ENCODE measurements at places on chromosomes 7 and 10. TPM values are rescaled to one million over a fixed set of nuclear protein-coding genes. Genes with fewer than 3 reads are reported as not detected.

GRCh38 chr10:110918269-110918642 lies 724 bp downstream of the BBIP1 start:
- H3K36me3 ChIP-seq: no peaks in the 10 kb centered on the region
- H3K27ac ChIP-seq: peak overlapping the region; percentile 100
- no peaks in the 10 kb centered on the region for H3K27me3 ChIP-seq
- H3K4me3 ChIP-seq: peak overlapping the region; percentile 79
- peak; percentile 99 for DNase-seq

- H3K4me3 ChIP-seq: no peak overlapping the region
- no peak for DNase-seq
- H3K27ac ChIP-seq: no peak overlapping the region
- H3K36me3 ChIP-seq: peaks cover under 1% of the 10 kb centered on the region
- no peaks in the 10 kb centered on the region for H3K27me3 ChIP-seq
- no peaks in the 10 kb centered on the region for H3K4me1 ChIP-seq
Observed at GRCh38 chr7:105474045-105474444, 48.0 kb downstream of the PUS7 start.

LRMDA gene
- 20.0 TPM for total RNA-seq

GNAT3 gene
- not detected for total RNA-seq

RET gene
- 1.0 TPM for total RNA-seq
